ENCODE measurements at places on chromosomes 11 and 22.

DNA sequence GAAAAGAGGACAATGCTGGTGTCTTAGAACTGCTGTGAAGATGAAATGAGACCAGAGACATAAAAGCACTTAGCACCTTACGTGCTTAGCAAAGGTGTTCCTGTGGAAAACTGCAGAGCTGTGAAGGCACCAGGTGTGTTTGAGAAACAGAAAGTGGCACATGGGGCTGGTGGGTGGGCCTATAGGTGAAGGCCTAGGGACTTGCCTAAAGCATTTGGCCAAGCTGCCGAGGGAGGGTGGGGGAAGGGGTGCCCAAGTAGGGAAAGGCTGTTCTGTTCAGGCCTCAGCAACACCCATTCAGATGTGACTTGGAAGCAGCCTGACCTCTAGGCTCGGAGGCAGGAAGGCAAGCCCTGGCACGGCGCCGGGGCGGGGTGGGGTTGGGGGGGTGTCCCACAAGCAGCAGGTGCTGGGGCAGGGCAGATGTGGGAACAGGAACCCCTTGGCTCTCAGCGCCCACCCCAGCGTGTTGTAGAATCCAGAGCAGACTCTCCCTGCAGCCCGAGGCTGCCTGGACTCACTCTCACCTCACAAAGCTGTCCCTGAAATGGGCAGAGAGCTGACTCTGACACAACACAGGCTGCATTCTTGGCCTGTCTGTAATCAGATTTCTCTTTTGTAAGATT is 366.7 kb upstream of the NARS2 start:
- DNase-seq, result no peak

GRCh38 chr22:43136255-43136654 is 6.9 kb downstream of the MCAT start:
- peak; percentile 56 for DNase-seq

- DNase-seq, result no peak
These were observed 257.0 kb upstream of the C11orf87 start for GRCh38 chr11:109165035-109165434.

DNA sequence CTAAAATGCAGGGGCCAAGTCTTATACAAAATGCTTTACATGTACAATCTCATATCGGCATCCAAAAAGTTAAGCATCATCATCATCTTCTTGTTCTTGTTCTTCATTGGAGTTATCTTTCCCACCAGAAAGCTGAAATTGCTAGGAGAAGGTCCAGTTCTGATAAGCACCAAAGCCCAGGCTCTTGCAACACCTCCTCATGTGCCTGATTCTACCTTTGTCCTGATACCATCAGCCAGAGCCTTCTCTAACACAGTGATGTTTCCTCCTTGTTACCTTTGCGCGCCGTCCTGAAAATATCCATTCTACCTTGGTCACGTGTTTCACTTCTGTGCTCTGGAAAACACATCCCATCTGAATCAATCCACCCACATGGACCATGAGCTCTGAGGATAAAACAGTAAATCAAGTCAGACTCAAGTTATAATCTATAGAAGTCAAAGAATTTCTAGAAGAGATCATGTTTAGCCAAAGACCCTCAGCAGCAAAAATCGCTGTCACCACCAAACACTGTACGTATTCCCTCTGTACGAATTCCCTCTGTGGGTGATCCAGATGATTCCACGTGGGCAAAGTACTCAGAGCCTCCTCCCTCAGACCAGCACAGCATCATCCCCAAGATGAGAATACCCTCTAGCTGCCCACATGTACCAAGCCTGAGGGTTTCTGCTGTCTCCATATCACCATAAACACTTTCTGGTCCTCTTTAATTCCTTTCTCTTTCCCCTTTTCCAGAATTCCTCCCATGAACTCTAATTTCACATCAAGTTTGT is 19.0 kb downstream of the JAML start:
- no peak for DNase-seq

Data from DND-41 (cell line).